ENCODE measurements at places on chromosomes 11 and 22. TPM values are rescaled to one million over a fixed set of nuclear protein-coding genes. Genes with fewer than 3 reads are reported as not detected.

DNA sequence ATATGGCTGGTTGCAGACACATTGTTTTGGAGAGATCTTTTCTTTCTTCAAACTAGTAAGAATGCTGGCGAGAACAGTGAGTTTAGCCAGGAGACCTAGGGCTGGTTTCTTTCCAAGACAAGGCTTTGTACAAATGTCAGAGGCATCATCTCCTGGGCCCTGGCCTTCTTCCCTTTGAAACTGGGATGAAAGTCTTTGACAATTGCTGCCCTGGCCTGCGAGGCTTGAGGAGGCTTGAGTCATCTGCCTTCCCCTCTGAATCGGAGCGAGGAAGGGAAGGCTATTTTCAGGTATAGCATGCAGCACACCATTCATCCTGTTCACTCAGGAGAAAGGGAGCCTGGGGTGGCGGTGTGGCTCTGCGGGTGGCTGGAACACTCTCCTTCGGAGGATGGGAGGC lies 21.5 kb upstream of the PARVG start:
- no peak for DNase-seq

- no peak for DNase-seq
Measured at GRCh38 chr11:100647861-100648260, 39.2 kb upstream of the ARHGAP42 start.

The RNF214 gene
- 27.2 TPM for total RNA-seq

The LARGE2 gene
- total RNA-seq, result 1.4 TPM

GRCh38 chr11:86812981-86813380 lies 12.6 kb downstream of the PRSS23 start:
- no peak for DNase-seq

All from PC-9 (cell line).